ENCODE measurements at places on chromosomes 1 and 21.

DNA sequence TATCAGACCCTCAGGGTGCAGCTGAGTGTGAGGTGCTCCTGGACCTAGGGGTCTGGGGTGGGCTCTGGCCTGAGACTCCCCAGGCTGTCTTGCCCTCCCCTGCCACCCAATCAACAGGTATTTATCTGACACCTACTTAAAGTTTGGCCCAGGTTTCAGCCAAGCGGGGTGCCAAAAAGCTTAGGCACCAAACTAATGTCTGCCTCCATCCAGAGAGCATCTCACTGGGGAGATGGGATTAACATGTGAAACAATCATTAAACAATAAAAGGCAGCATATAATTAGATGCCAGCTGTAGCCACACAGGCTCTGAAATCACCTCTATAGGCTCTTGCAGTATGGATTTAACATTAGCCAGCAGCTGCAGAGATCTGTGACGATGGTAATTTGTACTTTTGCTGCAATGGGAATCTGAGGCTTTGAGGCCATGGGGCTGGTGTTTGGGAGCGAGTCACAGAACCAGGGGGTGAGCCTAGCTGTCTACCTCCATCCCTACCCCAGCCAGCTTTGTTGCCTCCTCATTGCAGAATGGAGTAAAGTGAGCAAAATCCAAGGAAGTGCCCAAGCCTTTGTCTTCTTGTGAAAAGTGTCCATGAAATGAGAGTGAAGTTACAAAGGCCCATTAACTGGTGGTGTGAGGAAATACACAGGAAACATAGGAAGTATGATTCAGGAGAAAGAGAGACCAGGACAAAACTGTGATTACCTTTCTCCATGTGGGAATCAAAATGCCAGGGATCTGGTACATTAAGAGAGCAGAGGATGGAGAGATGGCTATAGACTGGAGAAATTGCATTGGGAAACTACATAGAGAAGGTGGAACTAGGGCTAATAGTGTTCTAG is 36.1 kb downstream of the EIF2D start:
- DNase-seq: no peak

GRCh38 chr21:16241016-16241415 is 511.2 kb downstream of the USP25 start:
- DNase-seq: no peak

DNA sequence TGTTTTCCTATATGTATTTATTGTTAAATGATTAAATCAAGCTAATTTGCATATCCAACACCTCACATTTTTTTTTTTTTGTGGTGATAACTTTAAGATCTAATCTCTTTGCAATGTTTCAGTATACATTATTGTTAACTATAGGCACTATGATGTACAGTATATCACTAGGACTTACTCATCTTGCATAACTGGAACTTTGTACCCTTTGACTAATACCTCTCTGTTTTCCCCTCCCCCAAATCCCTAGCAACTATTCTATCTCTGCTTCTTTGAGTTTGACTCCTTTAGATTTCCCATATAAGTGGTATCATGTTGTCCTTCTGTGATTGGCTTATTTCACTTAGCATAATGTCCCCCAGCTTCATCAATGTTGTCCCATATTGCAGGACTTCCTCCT is 9.7 kb upstream of the C1orf53 start:
- no peak for DNase-seq

- no peak for DNase-seq
Measured at GRCh38 chr1:218451415-218451814, 106.3 kb downstream of the TGFB2 start.

DNA sequence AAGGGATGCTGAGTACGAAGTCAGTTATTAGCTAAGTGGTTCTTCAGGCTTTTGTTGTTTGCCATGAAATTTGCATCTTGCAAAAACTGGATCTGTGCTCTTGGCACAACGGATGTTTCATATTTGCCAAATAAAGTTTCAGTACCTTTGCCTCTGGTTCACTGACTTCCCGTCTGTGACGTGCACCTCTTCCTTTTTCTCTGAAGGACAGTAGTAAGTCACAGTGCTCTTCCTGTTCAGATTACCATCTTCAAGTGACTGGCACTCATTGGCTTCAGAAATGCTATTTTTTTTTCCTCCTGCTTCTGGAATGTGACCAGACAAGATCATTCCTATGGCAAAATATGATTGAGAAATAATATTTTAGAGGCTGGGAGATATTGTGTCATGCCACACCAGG is 75.9 kb upstream of the GREM2 start:
- no peak for DNase-seq

- no peak for DNase-seq
Measured at GRCh38 chr1:153774026-153774595, 1.1 kb upstream of the SLC27A3 start.

DNA sequence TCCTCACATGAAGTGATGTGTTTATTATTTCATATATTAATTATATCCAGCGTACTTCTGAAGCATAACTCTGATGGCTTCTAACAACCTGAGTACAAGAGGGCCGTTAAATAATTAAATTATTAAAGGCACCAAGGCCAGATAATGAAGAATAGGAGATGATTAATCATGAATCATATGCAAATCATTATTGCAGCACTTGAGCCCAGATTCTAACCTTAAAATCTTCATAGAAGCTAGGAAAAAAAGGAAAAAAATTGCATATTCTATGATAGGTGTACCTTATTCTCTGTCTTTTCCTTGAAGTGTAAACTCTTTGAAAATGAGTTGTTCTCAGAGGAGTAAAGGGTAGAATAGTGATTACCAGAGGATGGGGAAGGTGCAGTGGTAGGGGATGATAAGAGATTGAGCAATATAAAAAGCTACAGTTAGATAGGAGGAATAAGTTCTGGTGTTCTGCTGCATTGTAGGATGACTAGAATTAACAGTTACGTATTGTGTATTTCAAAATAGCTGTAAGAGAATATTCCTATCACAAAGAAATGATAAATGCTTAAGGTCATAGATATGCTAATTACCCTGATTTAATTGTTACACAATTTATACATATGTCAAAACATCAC is 51.1 kb downstream of the SWT1 start:
- DNase-seq: no peak

DNA sequence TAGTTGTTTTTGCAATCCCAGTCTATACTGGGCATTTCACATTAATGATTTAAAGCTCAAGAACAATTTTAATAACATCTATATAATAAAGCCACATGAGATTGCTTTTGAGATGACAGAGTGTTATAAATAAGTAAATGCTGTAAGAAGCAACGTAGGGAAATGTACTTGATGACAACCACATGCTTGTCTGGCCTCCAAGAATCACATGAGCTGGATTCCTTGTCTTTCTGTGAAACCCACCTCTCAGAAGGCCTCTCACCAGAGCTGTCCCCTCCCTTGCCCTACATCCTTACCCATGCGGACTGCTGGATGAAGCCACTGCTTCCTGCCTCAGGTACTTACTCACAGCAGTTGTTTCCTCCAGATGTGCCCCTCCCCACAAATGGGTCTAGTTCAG is 145.1 kb upstream of the CTTNBP2NL start:
- DNase-seq: no peak

GRCh38 chr1:63671514-63671913 is 78.3 kb downstream of the PGM1 start:
- DNase-seq: no peak

DNA sequence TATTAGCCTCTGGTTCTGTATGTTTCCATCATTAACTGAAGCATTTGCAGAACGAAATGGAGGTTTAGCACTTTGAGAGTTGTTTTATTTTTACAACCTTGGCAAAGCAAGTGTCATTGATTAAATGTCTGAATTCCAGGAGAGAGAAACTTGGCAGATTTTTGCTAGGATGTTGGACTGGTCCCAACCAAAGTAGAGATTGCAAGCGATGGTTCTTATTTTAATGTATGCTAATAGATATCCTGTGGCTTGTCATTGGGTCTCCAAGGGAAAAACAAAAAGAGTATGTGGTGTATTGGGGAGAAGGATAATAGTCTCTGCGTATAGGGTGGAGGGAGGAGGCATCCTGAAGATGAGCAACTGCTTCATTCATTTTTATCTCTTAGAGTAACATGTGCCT is 457.2 kb upstream of the RUNX1 start:
- no peak for DNase-seq

DNA sequence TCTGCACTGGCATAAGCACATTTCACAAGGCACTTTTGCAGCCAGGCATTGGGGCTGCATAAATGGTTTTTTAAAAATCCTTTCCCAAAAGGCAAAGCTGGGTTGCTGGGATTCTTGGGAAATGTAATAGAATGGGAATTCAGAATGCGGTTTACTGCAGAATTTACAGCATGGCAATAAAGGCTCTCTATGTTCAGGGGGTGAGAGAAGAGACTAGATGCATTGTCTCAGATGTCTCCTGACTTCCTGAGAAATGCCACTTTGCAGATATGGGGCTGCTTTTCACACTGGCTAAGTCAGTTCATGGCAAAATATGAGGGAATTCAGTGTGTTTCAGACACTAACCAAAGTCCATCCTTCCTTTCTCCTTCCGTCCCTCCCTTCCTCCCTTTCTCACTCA is 13.5 kb downstream of the FCGR2B start:
- DNase-seq: no peak

DNA sequence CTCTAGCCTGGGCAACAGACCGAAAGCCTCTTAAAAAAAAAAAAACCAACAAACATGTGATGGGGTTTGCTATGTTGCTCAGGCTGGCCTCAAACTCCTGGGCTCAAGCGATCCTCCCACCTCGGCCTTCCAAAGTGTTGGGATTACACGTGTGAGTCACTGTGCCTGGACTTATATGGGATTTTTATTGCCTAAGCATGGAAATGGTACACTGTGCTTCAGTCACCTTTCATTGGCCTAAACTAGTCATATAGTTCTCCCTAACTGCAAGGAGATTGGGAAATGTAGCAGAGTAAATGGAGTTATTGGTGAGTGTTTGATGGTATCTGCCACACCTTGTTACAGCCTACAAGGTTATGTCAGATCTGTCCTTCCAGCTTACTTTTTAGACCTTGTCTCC is 17.2 kb upstream of the MEF2D start:
- DNase-seq: no peak

DNA sequence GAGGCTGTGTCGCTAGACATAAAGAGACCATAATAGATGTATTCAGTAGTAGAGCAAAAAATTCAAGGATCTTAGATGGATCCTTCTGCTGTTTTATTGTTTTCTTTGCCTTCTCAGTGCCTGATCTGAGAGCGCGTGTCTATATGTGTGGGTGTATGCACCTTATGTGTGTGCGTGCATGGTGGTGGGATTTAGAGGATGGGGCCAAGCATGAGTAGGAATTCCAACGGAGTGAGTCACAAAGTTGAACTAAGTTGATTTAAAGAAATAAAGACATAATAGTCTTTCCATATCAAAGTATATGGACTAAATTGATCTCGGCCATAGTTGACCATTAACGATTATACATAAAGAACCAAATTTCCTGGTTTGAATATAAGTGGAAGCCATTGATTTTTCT is 178.7 kb downstream of the CYYR1 start:
- DNase-seq: no peak

DNA sequence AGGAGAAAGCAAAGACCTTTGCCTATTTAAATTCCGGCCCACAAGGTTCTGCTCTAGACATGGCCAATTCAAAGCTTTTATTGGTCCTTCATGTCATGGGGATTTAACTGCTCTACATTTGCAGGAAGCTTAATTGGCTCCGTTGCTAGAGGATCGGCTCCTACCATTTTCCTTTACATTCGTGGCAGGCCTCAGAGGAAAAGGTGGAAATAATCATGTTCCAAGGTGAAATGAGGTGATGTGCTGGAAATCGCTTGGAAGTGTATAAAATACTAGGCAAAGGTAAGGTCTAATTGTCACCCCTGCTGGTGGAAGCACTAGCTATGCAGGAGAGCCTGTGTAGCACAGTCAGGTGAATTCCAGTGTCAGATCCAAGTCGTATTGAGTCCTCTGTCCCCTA is 55.5 kb downstream of the ATP1A1 start:
- DNase-seq: no peak

DNA sequence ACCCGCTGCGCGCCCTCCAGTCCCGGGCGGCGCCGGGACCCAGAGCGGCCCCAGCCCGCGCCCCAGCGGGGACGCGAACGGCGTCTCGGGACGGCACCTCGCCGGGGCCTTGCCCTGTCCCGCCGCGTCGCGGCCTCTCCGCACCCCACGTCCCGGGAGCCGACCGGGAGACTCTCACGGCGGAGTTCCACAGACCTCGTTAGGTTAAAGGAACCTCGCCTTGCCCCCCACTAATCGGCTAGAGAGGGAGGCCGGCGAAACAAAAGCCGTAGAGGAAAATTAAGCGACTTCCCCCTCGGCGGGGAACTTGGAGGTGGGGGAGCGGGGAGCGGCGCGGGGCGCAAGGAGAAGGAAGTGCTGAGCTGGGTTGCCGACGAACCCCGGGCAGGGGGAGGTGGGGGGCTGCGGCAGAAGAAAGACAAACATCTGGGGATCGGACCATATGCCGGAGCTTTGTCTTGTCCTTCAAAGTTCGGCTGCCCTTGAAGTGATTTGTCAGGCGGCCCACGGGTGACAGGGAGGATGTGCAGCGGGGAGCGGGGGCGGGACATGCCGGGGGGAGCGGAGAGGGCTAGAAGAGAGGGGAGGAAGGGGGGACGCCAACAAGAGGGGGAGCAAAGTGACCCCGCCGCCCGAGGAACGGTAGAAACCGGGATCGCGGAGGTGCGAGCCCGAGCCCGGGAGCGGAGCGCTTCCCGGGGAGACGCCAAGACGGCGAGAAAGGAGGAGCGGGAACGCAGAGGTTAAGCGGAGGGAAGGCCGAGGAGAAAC is 120.0 kb upstream of the RRP15 start:
- DNase-seq: no peak

GRCh38 chr1:53024117-53024516 is 37.9 kb upstream of the PODN start:
- no peak for DNase-seq

- no peak for DNase-seq
Measured at GRCh38 chr1:24935615-24936484, 5.8 kb upstream of the RUNX3 start.

DNA sequence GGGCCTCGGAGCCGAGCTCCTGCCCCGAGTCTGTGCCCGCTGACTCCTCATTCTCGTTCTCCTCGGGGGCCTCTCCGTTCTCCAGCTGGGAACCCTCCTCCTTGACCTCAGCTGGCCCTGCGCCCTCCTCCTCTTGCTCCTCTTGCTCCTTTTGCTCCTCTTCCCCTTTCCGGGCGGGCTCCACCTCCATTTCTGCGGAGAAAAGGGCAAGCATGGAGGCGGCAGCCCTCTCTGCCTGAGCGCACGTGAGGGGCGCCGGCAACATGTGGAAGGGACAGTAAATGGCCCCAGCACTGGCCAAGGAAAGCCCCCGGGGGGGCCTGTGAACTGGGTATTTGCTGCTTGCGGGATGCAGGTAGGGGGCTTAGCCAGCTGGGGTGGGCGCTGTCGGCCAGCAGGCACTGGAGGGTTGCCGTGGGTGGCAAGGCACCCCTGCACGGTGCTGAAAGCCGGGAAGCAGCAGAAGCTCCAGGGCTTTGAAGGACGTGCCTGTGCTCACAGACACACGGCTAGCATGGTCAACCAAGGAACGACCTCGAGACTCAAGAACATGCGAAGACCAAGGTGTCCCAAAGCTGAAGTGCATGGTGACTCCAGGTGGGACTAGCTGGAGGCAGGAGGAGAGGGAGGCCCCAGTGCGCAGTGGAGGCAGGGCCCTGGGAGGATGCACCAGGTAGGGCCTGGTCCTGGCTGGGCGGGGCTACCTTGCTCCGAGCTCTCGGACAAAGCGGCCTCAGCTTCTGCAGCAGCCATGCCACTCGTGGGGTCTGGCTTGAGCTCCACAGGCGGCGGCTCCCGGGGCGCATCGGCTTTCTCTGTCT is 30.7 kb downstream of the ZBTB17 start:
- no peak for DNase-seq
